ENCODE measurements at places on chromosomes 3 and 15.

GRCh38 chr3:190486908-190487607, 26.8 kb upstream of the IL1RAP start:
- no peak for DNase-seq

GRCh38 chr15:85500060-85500708, 119.8 kb downstream of the AKAP13 start:
- DNase-seq: no peak

DNA sequence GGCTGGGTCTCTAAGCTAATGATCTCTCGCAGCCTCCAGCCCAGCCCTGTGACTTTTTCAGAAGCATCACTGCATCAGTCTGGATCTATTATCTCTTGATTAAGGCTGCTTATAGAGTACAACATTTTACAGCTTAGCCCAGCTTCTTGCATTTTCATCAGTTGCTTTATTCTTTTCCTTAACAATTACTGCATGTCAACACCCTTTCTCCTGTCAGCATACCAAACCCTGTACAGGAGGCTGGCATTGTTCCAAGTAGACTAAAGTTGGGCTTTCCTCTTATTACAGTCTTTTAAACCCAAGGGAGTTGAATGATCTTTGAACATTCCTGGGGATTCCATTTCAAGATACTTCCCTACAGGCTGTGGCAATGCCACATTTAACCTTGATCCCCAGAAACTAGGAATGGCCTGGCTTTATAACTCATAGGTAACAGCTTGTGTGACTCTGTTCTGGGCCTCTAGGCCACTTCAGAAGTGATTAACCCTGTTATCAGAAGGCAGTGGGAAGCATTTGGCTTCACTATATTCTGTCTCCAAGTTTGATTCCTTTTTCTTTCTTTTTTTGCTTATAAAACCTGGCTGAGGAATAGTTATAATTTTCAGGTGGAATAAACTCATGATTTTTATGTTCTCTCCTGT, 182.9 kb downstream of the KCNMB2 start:
- DNase-seq: no peak

DNA sequence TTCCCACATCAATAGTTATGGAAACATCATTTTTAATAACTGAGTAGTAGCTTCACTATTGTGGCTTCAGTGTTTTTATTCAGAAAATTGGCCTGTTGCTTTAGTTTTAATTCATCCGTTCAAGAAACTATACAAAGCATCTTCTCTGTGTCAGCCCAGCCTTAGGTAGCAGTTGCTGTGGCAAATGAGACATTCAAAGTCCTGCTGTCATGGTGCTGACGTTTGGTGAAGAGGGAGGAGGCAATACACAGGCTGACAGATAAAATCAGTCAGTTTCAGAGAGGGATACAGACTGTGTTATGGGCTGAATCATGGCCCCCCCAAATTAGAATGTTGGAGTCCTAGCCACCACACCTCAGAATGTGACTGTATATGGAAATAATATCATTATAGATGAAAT, 56.5 kb downstream of the SLC7A14 start:
- DNase-seq: no peak

GRCh38 chr15:52803467-52804306, 13.6 kb upstream of the ONECUT1 start:
- DNase-seq: no peak

DNA sequence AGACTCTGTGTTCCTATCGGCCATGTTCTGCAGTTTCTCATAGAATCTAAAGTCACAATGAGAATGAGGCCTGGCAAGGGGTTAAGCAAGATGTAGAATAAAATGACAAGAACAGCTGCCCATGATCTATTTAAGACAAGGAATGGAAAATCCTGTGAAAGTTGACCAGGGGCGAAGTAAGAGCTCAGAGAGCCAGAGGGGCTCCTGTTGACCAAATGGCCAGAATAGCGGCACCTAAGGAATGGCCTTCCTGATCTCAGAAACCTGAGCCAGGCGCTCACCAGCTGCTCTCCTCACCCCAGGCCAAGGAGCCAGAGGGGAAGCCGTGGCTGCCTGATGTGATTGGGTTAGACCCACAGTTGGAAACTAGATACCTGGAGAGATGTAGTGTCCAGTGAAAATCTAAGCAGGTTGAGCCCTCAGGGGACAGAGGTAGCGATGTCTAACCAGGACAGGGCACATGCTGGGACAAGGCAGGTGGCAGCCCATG, 106.1 kb upstream of the NDN start:
- DNase-seq: no peak

DNA sequence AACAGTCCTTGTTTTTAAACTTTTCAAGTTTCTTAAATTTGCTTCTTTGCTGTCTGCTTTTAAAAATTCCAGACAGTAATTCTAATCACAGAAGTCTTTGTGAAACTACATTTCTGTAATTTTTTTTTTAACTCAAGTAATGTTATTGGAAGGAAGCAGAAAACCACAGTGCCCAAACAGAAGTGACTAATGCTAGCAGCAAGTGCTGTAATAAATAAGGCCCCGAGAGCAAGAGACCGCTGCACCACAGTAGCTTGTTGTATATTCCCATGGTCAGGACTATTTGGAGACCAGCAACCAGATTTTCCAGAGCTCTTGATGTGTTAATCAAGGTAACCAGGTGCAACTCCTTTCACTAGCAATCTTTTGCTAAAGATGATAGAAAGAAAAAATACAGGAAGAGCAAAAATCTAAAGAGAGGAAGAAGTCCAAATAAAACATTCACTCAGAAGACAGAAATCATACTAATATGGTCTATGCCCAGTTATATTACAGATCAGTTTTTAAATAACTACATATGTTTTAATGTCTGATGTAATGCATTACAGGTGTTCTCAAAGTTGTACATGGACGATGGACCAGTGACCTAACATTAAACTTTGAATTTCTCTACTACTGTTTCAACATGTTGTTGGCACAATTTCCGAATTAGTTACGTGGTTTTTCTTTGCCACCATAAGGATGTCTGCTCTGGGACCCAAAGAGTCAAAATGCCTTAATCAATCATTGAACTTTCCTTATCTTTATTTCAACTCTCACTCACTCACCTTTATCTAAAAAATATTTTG, 36.4 kb downstream of the WWTR1 start:
- no peak for DNase-seq

GRCh38 chr3:57464801-57465200, 79.3 kb downstream of the DNAH12 start:
- no peak for DNase-seq

GRCh38 chr15:80856809-80857377, 77.7 kb downstream of the CEMIP start:
- DNase-seq: no peak

GRCh38 chr15:53834214-53834613, 74.8 kb upstream of the WDR72 start:
- DNase-seq: no peak

- DNase-seq: no peak
Observed at GRCh38 chr3:69388241-69388640, 2.4 kb upstream of the FRMD4B start.

DNA sequence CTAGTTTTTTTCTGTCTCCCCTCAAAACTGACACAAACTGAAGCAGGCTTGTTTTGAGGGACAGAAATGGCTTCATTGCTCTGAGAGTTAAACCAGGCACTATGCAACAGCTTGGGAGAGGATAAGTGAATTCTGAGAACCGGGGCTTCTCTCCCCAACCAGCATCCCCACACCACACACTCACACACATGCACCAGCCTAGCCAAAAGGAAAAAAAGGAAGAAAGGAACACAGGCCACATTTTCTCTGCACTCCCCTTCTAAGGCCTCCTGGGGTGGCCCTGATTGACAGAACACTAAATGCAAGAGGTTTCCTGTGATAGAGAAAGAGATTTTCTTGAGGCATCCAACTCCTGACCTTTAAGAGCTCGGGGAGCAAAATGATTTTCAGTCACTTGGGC, 177.5 kb downstream of the TLE3 start:
- DNase-seq: no peak

DNA sequence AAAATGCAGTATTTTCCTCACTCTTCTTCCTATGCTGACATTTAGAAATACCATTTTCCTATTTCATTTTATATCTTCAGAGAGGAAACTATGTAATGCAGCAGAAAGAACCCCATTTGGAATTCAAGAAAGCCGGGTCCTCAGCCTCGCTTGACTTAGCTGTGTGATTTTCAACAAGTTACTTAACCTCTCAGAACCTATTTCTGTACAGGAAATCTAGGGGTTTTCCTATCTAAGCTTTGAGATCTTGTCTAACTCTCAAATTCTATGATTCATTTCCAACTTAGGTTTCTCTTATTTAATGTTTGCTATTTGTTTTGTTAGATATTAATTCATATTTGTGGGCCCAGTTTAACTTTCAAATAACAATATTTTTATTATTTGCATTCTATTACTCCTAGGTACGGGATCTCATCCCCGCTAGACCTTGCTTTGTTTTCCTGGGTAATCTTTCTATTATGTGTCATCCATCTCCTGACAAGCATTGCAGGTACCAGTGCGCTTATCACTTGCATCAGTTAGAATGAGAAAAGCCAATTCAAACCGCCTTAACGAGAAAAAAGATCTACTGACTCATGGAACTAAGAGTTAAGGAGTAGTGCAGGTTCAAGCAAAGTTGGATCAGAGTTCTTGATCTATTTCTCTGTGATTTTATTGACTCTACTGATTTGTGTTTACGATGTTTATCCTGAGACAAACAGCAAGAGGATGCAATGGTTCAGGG, 70.6 kb upstream of the BHLHE40 start:
- no peak for DNase-seq

DNA sequence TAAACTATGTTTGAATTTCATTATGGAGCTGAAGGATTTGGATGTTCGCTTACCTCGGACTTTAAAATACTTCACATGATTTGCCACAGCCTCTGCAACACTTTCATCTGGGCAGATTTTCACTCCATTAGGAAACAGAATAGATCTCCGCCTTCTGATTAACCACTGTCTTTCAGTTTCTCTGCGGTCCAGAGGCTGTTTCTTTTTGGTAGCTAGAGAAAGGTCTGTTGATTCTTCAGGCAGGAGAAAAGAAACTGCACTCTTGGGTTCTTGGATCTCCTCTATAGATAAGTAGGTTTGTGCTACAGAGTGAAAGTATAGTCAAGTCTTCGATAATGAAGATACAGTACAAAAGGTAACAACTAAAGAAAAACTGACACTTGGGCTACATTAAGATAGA, 844 bp downstream of the IMPG2 start:
- DNase-seq: no peak

- DNase-seq: no peak
Observed at GRCh38 chr3:33115024-33115768, 1.4 kb downstream of the CRTAP start.

DNA sequence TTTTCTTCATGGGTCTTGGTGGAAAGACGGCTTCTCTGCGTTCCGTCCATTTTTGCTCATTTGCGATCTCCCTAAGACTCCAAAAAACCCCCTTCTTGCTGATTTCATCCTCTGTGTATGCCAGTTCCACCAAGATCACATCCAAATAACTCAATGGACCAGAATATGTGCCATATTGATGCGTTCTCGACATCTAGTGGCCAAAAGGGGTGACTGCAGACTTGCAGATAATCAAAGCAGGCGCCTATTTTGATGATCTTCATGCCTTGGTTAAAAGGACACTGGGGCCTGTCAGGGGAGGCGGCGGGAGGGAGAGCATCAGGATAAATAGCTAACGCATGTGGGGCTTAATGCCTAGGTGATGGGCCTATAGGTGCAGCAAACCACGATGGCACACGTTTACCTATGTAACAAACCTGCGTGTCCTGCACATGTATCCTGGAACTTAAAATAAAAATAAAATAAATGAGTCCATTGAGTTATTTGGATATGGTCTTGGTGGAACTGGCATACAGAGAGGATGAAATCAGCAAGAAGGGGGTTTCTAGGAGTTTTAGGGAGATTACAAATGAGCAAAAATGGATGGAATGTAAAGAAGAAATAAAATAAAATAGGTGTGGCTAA, 104.2 kb upstream of the RAD18 start:
- DNase-seq: no peak

DNA sequence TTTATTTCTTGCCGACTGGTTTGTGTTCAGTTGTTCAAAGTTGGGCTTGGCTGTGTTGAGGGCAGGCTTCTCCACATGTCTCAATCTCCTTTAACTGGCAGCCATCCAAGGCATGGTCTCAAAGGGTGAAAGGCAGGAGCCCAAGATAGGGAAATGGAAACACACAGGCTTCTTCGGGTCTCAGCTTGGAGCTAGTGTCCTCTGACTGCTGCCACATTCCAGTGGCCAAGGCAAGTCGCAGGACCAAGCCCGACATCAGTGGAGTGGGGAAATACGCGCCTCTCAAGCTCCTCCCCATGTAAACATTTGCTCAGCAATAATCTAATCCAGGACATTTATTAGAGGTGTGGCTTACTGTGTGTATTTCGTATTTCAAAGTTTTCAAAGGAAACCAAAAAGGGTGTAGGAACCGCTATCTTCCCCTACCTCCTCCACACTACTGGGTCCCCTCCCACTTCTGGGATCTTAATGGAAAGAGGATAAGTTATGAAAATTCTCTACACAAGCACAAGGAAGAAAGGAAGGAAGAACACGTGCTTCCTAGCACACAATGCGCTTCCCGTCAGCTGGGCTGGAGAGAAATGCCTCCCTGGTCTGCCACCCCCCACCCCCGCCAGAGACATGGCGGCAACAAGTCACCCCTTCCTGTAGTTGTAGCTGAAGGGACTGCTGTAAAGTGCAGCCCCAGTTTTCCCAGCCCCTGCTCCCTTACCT, 181.7 kb downstream of the FAM43A start:
- no peak for DNase-seq

- DNase-seq: no peak
Observed at GRCh38 chr3:142566096-142566495, 12.4 kb downstream of the ATR start.

- DNase-seq: no peak
Observed at GRCh38 chr3:7265736-7266135, 404.8 kb downstream of the GRM7 start.

DNA sequence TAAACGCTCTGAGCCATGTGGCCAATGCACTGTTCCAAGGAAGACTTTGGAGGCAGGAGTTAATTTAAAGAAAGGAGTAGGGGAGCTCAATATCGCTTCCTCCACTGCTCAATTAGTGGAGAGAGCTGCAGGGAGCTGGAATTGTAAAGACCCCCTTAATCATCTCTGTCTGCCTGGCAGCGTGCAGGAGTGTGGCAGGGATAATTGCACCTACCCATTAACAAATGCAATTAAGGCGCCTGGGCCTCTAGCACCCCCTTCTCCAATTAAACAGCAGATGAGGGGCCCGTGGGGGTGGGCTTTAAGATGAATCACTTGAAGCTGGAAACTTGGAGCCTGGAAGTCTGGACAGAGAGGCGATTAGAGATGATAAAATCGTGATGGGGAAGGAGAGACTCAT, 61.7 kb upstream of the GLCE start:
- DNase-seq: no peak

All from NCI-H187 (cell line).